ENCODE measurements at places on chromosomes 6 and 20. TPM values are rescaled to one million over a fixed set of nuclear protein-coding genes. Genes with fewer than 3 reads are reported as not detected.

MYL9 gene
- 608 TPM for polyA plus RNA-seq

RING1 gene
- 25.2 TPM for polyA plus RNA-seq

- DNase-seq: no peak
Measured at GRCh38 chr6:49744259-49744658, at the start of gene CRISP3. Gene CRISP3 (minus strand): TSS chr6:49744388. CDS start chr6:49744367, 21 bp downstream.

GRCh38 chr6:7201444-7201731 is 93.6 kb downstream of the RREB1 start:
- DNase-seq: no peak

DNA sequence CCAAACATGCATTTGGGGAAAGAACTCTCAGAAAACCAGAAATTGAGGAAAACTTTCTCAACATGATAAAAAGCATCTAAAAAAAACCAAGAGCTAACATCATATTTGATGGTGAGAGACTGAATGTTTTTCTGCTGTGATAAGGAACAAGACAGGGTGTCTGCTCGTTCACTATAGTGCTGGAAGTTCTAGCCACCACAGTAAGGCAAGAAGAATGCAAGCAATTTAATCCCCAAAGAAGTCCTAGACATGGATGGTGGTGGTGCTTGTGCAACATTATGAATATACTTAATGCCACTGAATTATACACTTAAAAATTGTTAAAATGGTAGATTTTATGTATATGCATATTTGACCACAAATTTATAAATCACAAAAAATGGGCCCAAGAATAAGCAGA is 53.4 kb downstream of the LYRM2 start:
- DNase-seq: no peak

ENTPD6 gene
- 26.3 TPM for polyA plus RNA-seq

GRCh38 chr6:117480651-117481050 is 1.8 kb upstream of the DCBLD1 start:
- no peak for DNase-seq
